Spleen (tissue), 13 donors: ENCODE measurements at places on chromosomes 7 and 10. TPM values are rescaled to one million over a fixed set of nuclear protein-coding genes. Genes with fewer than 3 reads are reported as not detected.

GRCh38 chr10:34137201-34137600, 677.9 kb downstream of the PARD3 start:
- DNase-seq, result no peak

- no peak for DNase-seq
Observed at GRCh38 chr7:22183522-22184280, 173.3 kb downstream of the RAPGEF5 start.

DNA sequence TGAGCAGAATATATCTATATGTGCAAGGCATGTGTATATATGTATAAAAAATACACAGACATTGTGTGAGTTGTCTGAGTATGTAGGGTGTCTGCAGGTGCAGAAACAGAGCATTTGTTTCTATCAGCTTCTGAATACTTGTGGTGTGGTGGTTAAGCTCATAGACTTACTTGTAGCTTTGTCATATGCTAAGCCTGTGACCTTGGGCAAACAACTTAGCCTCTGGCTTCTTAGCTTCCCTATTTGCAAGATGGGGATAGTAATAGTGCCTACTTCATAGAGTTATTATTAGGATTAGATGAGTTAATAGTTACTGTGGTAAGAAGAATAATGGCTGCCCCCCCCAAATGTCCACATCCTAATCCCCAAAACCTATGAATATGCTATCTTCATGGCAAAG, 28.2 kb upstream of the PAX2 start:
- no peak for DNase-seq

GRCh38 chr7:117873310-117874190, at the start of gene CTTNBP2:
CTTNBP2 (minus strand) TSS chr7:117873441; CDS start chr7:117873415, 26 bp downstream.
- peak; percentile 83 for DNase-seq

DNA sequence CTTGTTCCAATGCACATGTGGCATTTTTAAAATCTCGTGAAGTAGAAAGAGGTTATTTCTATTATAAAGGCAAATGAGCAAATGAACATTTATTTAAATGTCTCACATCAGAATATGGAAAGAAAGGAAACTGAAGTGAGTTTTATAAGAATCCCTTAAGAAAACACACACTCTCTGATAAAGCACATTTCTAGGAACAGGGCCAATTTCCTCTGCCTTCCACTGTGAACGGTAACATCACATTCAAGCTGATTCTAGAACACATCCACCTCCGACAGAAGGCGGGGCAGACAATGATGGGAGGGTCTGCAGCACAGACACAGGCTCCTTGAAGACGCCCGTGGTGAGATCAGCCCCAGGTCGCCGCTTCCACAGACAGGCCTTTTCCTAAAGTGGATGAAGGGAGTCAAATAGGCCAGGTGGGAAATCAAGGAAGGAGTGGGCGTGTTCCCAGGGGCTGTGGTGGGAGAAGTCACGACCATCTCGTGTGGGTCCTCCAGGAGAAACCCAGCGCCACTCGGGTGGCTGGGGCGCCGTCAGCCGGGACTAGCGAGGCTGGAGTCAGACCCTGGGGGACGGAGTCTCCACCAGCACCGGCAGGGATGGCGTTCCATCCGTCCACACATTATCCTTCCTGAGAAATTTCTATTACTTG, 31.1 kb downstream of the PITRM1 start:
- no peak for DNase-seq

DNA sequence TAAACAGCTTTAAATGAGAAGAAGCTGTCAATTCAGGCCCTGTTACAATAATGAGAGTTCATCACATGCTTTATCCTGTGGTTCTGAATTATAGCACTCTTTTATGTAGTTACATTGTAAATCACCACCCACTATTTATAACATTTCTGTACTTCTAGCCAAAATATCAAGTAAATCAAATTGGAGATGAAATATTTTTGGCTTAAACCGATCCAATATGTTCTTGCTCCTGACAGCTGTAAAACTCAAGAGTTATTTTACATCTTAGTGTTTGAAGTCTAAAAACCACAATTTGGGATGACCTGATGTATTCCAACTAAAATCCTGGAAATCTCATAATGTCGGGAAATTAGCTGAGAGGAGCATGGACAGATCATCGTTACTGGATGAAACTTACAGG, 371.2 kb upstream of the LRRN3 start:
- no peak for DNase-seq

- DNase-seq, result no peak
Observed at GRCh38 chr10:61971003-61971325, 69.5 kb downstream of the ARID5B start.

GRCh38 chr7:6419310-6419773, 28.4 kb downstream of the DAGLB start:
- no peak for DNase-seq

DNA sequence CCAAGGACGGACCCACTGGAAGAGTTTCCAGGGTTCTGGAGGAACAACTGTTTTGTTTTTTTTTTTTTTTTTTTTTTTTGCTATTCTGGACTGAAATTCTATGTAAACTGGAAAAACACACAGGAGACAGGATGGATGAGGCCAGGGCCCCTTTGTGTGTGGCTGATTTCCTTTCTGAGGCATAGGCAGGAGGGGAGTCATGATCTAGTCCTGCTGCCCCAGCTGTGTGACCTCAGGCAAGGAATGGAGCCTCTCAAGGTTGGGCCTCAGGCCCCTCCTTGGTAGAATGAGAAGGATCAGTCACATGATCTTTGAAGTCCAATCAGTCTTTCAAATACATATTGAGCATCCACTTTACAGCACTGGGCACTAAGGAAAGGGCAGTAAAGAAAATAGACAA, 87.6 kb downstream of the SH3PXD2A start:
- no peak for DNase-seq

DNA sequence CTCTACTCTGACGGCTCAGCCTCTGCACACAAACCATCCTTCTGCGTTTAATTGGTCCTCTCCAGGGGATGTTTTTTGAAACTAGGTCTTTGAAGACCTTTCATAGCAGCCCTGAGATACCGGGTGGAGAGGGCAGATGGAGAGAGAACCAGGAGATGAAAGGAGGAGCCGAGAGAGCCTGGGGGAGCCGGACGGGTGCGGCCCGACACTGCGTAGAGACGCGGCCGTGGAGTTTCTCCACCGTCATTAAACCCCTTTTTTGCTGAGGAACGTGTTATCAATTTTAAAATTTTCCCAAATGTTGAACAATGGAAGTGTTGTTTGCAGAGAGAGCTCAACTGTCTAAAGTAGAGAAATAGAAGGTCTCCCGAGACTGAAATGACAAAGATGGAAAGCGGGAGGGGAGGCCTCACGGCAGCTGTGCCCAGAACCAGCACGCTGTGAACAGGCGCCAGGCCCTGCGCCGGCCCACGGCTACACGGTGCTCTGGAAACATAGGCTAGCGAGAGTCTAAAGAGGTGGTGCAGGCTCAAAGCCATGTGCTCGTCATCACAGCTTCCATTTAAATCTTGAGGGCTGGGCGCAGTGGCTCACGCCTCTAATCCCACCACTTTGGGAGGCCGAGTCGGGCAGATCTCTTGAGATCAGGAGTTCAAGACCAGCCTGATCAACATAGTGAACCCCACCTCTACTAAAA, 307.0 kb downstream of the PTPRN2 start:
- DNase-seq, result peak; percentile 54

DNA sequence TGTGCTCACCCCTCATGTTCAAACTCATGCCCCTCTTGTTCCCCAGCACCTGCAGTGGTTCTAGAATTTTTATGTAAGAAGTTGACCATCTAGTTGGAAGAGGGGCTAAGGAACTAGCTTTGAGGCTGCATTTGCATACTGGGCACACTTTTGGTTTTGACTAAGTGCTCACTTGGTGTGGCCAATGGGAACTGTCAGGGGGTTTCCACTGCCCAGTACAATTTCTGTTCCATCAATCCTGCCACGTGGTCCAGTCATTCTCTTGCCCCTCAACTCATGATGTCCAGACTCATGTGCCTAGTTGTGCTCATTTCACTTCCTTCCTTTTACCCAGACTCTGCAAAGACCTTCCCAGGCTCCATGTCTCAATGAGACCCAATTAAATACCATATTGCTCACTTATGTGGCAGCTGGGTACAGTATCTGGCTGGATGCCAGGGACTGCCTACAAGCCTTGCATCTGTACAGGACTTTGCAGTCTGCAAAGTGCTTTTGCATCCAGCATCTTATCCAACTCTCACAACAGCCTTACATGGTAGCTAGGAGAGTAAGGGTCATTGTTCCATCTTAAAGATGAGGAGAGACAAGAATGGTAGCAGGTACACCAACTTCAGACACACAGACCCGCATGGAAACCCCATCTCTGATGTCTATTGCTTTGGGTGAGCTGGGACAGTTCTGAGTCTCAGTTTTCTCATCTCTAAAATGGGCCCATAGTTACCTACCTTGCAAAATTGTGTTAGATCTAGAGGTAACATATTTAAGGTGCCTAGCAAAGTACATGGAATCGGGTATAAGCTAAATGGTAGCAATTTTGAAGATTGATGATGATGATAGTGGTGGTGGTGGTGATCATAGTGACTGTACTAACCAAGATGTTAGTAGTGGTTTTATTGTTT, 30.1 kb upstream of the KCNMA1 start:
- DNase-seq, result no peak

DNA sequence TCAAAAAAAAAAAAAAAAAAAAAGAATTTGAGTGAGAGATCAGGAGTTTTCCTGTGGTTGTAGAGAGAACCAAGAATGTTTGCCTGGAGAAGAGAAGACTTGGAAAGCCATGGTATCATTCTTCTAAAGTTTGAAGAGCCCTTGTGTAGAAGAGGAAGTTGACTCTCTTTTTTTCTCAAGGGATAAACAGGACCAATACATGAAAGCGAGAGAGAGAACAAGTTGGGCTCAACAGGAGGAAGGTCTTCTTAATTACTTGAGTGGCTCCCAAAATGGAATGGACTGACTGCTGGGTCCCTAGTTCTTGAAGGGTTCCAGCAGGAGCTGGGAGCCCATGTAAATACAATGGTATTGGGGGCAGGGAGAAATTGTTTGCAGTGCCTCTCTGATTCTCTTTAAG, 173.3 kb upstream of the ADO start:
- no peak for DNase-seq

DNA sequence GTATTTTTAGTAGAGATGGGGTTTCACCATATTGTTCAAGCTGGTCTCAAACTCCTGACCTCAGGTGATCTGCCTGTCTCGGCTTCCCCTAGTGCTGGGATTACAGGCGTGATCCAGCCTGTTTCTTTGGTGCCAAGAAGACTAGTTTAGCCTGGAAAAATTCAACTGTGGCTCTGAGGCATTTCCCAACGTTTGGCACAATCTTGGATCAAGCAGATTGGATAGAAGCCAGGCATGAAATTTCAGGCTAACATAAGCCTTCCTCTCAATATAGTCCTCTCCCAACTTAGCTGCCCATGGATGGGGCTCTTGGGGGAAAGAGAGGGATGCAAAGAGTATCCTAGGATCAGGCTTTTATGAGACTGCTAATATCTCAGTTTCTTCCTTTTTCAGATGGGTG, 53.8 kb downstream of the APBB1IP start:
- DNase-seq, result no peak

DNA sequence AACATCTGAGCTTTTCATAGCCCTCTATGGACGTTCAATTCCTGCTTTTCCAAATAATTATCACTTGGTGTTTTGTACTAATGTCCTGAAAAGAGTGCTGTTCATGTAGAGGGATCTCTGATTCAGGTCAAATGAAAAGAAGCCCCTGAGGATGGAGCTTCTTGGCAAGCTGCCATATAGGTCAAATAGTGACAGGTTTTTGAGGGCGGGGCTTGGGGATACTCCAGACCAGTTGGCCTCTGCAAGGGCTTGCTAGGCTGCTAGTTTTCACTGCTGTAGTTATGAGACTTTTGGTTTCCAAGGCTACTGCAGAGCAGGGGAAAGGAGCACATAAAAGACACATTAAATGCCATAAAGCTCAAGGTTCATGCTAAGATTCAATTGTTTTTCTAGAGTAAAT, 257.2 kb upstream of the CACNA2D1 start:
- DNase-seq, result no peak

DNA sequence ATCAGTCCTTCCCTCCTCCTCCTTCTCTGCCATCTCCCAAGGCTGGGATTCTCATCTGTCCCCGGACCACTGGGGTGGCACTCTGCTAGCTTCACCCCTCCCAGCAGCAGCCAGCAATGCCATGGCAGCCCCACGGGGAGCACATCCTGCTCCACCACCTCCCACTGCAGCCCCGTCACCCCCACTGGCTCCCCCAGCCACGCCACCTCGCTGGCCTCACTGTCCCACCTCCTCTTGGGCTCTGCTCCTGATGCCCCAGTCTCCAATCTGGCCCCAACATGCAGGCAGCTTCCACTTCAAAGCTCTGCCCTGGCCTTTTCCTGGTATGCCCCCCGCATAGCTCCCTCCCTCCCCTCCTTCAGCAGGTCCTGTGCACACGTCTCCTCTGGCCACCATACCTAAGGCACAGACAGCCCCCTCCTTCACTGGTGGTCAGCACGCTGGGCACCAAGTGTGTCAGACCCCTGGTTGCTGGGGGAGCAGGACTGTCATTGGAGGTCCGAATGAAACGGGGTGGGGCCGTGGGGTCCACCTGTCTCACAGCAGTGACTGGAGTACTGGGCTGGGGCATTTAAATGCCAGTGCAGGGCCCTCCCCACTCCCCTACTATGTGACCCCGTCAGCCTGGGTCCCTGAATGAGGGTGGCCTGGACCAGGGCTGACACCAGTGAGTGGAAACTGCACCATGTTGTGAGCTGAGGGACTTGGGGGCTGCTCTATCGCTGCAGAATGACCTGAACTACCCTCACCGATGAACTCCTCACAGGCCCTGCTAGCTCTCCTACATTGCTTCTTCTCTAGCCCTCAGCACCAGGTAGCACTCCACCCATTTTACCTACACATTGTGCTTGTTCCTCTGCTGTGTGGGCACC, 38.7 kb downstream of the RASGEF1A start:
- DNase-seq, result peak; percentile 74

DNA sequence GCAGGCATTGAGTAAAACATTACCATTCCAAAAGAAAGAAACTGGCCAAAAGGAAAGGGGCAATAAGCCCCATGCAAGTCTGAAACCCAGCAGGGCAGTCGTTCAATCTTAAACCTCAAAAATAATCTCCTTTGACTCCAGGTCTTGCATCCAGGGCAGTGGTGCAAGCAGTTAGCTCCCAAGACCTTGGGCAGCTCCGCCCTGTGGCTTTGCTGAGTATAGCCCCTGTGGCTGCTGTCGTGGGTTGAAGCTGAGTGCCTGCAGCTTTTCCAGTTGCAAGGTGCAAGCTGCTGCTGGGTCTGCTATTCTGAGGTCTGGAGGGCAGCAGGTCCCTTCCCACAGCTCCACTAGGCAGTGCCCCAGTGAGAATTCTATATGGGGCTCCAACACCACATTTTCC, 580.1 kb upstream of the AUTS2 start:
- DNase-seq, result no peak

GRCh38 chr10:126846959-126847358, 58.3 kb upstream of the DOCK1 start:
- DNase-seq, result no peak

Gene ACSL5
- 19.1 TPM for polyA plus RNA-seq

Gene STEAP4
- polyA plus RNA-seq, result 0.50 TPM

Gene PTF1A
- polyA plus RNA-seq, result not detected

Gene THAP5
- 13.4 TPM for polyA plus RNA-seq

Gene CYP2C19
- polyA plus RNA-seq, result not detected

Gene RARRES2
- 292 TPM for polyA plus RNA-seq

Gene GATA3
- 3.5 TPM for polyA plus RNA-seq

Gene SHTN1
- 3.4 TPM for polyA plus RNA-seq

Gene SLC13A1
- not detected for polyA plus RNA-seq
